ENCODE measurements at places on chromosomes 7 and 10.

GRCh38 chr7:42154173-42154572 lies 82.8 kb downstream of the GLI3 start:
- DNase-seq, result no peak

DNA sequence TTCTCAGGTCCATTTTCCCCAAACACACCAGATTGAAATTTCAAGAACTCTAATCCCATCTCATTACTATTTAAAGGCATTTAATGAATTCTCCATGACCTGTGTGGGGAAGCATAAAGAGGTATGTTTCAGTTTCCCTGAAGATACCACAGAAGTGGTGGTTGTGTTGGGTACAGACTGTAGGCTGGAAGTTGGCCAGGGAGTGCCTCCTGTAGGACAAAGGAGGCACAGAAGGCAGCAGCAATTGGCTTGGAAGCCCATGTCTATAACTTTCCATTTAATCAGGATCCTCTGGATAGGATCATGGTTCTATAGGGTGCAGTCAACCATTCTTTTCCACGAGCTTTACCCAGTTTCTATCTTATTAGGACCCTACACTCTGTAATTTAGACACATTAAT lies 8.6 kb upstream of the BET1 start:
- DNase-seq, result no peak

DNA sequence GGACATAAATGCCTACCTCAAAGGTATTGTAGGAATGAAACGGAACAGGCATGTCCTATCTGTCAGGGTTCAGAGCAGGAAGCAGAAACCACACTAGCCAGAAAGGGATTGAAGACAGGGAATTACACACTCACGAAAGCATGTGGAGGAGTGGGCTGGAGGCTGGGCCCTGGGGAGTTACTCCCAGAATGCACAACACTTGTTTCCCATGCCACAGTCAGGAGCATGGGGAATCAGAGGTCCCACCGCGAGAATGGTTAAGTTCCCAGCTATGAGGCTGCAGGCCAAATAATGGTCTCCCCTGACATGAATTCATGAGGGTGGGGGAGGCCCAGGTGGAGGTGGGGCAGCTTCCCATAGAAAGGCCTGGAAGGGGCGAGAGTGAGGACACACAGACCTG lies 212.7 kb downstream of the HERPUD2 start:
- DNase-seq, result no peak

DNA sequence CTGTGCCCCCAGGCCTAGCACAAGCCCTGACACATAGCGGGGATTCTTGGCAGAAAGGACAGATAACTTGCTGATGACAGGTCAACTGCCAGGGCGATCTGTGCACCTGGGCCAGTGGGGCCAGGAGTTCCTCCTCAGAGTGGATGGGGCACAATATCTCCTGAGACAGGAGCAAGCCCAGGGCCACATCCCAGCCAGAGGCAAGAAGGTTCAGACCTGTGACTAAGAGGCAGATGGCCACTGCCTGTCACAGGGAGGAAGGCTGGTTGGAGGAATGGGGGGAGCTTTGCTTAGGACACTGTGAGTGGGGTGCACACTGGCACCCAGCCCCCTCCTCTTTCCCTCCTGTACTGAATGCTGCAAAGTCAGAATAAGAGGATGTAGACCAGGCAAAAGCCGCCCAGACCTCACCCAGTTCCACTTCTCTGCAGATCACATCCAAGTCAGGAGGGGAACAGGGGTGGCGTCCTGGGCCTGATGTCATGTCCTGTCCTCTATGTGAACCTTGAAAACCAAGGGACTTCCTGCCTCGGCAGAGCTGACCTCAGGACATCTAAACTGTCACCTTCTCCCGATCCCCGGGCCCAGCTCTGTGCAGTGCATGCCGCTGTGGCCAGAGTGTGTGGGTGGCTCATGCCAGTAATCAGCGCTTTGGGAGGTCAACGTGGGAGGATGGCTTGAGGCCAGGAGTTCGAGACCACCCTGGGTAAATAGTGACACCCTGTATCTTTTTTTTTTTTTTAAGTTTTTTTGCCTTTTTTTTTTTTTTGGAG lies 1.3 kb downstream of the GUSB start:
- no peak for DNase-seq

GRCh38 chr7:79735012-79735411 lies 281.5 kb upstream of the MAGI2 start:
- no peak for DNase-seq

- no peak for DNase-seq
Measured at GRCh38 chr7:22934023-22934422, 79.9 kb downstream of the HYCC1 start.

- no peak for DNase-seq
Measured at GRCh38 chr7:140992422-140992821, 22.3 kb downstream of the MRPS33 start.

DNA sequence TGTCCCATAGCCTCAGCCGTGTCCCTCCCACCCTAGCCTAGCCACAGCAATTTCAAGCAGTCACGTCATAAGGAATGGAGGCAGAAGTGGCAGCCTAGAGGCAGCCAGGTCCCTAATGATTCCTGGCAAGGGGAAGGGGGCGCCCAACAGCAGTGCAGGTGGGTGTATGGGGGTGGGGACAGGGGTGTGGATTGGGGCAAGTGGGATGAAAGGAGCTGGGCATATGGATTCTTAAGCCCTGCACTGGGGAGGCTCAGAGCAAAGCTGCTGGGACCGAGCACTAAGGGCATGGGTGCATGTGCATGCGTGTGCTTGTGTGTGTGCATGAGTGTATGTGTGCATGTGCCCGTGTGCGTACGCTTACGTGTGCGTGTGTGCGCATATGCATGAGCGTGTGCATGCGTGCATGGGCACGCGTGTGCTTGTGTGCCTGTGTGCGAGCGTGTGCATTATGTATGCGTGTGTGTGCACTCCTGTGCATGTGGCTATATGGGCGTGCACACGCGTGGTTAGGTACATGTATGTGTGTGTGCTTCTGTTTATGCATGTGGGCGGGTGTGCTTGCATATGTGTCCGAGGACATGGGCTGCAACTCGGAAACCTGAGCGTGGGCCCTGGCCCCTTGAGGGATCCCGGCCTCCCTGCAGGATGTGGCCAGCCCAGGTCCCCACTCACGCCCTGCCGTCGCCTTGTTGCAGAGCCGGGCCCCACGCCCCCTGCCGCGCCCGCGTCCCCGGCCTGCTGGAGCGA lies 34.1 kb downstream of the SH2B2 start:
- no peak for DNase-seq

- no peak for DNase-seq
Measured at GRCh38 chr7:137283153-137283552, 60.4 kb downstream of the PTN start.

DNA sequence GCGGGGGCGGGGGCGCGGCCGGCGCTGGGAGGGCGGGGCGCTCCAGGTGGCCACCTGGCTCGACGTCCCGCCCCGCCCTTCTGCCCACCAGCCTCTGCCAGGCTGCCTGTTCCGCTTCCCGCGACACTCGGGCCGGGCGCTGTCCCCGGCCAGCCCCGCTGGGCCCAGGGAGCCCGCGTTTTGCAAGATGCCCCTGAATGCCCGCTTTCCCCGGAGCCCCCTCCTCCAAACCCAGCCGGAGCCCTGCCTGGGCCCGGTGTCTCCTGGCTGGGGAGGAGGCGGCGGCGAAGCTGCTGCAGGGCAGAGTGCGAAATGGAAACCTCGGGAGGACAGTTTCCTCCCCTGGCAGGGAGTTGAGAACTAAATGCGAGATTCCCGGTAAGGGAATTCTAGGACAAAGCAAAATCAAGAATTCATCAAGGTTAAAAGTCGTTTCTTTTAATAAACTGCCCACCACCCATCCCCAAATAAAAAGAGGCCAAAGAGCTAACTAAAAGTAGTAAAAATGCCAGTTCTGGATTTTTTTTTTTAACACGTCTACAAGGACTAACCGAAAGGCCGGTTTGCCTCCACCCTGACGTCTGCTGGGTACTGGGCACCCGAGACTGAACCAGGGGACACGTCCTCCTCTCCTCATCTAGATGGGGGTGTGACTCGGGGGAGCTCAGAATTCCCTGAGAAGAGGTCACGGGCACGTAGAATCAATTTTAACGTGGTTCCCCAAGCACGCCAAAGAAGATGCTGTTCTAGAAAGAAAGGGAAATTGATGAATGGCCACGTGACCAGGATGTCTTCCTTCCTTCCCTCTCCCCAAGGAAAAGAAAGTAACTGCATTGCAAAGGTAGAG lies 200.4 kb upstream of the NFE2L3 start:
- no peak for DNase-seq

DNA sequence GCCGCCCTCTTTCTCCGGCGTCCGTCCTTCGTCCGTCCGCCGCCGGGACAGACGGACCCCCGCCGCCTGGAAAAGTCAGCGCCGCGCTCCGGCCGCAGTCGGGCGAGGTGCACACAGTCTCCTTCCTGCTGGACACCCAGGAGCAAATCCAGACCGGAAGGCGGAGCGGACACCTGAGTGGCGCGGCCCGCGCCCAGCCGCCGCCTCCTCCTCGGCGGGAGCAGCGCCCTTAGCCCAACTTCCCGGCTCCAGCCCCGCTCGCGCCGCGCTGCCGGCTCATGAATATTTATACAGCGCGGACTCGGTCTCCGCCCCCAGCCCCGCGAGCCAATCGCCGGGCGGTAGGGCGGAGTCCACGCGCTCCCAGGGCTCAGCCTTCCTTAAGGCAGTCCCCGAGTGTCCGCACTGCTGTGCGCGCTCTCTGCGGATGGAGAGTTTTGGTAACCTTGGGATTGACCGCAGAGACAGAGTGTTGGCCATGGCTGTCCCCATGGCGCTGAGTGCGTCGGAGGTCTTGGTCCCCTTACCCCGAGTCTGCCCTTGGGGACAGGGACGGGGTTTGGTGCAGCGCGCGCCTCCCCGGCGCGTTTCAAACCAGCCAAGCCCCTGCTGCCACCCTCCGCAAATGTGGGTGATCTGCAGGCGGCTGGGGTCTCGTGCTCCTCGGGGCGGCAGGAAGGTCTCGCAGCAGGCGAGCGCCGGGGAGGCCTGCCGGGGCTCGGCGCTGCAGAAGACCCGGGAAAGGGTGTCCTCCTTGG lies at the start of gene FZD8:
TSS of gene FZD8 (minus strand) at position 262 of the 758 bp plus-strand sequence. CDS start 867 bp downstream, outside the sequence.
- DNase-seq, result peak; percentile 63

GRCh38 chr10:131655101-131655849 lies 245.5 kb upstream of the PPP2R2D start:
- DNase-seq, result no peak

DNA sequence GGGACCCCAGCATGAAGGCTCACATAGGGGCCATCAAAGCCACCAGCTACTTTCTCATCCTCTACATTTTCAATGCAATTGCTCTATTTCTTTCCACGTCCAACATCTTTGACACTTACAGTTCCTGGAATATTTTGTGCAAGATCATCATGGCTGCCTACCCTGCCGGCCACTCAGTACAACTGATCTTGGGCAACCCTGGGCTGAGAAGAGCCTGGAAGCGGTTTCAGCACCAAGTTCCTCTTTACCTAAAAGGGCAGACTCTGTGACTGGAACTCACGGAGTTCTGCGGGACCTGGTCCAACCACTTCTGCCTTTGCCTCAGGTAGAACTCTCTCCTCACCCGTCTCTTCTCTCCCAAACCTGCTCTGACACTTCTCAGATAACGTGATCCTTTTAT lies 945 bp downstream of the TAS2R40 start:
- no peak for DNase-seq

- no peak for DNase-seq
Measured at GRCh38 chr7:52507546-52508255, 527.7 kb upstream of the POM121L12 start.

GRCh38 chr7:2853147-2853546 lies 9.0 kb upstream of the GNA12 start:
- DNase-seq, result no peak

GRCh38 chr7:94368371-94368791 lies 26.3 kb upstream of the COL1A2 start:
- no peak for DNase-seq

DNA sequence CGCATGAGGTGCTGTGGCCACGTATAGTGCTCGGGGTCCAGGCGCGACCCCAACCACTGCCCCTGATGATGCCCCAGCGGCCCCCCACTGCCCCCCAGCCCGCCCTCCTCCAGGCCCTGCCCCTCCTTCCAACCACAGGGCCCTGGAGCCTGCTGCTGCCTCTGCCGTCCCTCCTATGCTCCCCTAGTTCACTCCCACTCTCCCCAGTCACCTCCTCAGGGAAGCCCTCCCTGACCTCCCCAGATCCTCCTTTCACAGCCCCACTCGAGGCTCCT lies 93.8 kb downstream of the UNCX start:
- no peak for DNase-seq

GRCh38 chr10:71454347-71454746 lies 57.6 kb downstream of the CDH23 start:
- DNase-seq, result no peak

DNA sequence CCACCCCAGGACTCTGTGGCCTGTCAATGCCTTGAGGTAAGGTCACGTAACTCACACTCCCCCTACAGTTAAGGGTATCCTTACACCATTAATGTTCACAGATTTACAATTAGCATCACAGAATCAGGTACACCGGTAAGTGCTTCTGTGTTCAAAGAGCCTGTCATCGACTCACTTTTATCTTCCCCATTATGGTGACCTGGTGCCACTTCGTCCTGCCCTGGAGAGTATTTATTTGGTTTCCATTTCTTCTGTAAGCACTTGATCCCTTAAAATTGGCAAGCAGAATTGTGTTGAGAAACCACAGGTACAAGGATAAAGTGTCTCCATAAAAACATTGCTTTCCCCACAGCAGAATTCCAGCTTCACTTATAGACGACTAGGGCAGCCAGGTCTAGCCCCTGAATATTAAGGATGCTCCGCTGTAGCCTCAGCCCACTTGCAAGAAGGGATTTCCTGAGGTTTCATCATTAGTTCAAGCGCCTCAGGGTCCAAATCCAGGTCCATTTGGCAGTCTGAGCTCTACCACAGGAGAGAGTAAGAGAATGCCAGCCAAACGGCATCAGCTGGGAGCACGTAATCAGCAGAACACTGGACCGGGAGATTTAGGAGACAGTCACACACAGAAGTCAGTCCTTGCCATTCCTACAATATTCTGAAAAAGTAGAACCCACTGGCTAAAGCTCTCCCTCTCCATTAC lies 10.1 kb downstream of the ATXN7L1 start:
- DNase-seq, result no peak

GRCh38 chr7:140607441-140607989 lies 33.1 kb downstream of the DENND2A start:
- no peak for DNase-seq

DNA sequence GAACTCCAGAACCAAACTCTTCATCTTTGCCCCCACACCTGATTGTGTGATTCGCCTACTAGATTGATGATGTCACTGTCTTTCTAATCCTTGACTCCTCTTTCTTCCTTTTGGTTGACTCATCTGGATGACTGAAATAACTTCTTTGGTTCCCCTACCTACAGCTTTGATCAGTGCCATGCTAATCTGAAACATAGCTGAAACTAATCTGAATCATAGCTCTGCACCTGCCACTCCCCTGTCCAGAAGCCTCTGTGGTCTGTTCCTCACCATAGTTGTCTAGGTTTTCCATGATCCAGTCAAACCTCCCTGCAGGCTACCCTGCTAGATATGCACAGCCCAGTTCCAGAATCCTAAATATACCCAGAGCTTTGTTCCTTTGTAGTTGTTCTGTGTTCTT lies 51.9 kb downstream of the ZNF365 start:
- DNase-seq, result peak; percentile 1

- DNase-seq, result no peak
Measured at GRCh38 chr7:94877731-94878670, 29.4 kb upstream of the PPP1R9A start.

GRCh38 chr10:79981450-79982361 lies 32.8 kb upstream of the SFTPD start:
- DNase-seq, result no peak

GRCh38 chr7:100675105-100675451 lies 1.5 kb downstream of the GNB2 start:
- DNase-seq, result no peak
